ENCODE measurements at places on chromosomes 4 and X.

DNA sequence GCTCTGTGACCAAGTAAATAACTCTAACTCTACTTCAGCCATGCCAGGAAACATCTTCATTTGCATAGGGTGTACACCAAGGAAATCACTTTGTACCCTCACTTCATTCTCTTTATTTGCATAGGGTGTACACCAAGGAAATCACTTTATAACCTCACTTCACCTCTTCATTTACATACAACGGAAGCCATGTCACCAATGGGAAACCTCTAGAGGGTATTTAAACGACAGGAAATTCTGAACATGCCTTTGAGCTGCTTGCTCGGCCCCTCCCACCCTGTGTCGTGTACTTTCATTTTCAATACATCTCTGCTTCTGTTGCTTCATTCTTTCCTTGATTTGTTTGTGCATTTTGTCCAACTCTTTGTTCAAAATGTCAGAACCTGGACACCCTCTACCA, 848.1 kb upstream of the FRG1 start:
- DNase-seq, result peak; percentile 0

DNA sequence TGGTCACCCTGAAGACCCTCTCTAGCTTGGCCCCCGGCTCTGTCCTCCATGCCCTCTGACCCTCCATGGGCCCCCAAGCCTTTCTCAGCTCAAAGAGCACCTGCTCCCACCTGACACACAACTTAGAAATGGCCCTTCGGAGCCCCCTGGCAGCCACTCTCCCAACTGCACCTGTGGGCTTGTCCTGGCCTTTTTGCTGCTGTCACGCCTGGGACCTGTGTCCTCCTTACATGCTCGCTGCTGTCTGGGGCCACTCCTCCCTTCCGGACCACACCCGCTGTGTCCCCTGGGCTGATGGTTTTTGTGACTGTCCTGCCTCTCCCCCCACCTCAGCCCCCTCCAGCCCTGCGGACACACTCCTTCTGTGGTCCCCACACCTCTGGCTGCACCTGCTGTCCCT, 106.2 kb upstream of the AFAP1 start:
- DNase-seq, result no peak

DNA sequence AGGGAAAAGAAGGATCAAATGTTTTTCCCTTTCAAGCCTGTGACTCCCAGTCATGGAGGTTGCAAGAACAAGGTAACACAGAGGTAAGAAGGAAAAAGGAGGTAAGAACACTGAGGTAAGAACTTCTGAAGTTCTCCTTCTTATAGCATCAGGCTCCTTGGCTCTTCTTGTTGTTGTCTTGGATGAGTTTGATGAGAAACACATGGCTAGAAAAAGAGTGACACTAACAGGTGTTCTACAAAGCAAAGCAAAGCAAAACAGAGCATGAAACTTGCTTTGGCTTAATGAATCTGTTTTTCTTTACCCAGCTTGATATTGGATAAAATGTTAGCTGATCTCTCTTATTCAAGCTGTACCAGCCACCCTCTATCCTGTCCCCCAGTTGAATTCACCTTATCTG, 231.2 kb upstream of the F9 start:
- DNase-seq, result no peak

- peak; percentile 37 for DNase-seq
Measured at GRCh38 chr4:60463857-60464502, 736.1 kb upstream of the ADGRL3 start.

GRCh38 chrX:100207331-100208024, 202.6 kb downstream of the PCDH19 start:
- DNase-seq, result no peak

DNA sequence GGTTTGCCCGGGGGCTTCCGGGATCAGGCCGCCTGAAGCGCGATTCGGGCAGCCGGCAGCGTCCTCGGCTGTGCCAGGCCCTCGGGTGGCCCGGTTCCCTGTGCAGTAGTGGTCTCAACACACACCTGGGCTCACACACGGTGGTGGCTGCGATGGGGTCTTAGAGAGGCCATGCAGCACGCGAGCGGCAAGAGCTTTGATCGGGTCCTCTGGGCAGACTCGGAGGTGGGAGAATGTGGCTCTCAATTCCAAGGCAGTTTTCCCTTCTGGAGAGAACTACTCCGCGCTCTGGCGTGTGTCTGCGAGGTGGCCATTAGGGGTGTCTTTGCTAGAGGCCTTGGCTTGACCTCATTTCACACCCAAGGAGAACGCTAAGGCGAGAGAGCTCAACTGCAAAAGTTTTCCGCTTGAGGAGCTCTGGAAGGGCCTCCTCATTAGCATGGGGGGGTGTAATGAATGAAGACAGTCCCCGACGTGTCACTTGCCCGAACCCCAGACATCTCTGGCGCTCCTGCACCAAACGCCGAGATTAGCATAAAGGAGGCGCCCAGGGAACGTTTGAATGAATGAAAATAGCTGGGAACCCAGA, 771 bp upstream of the RBPJ start:
- DNase-seq, result peak; percentile 52

GRCh38 chr4:76213415-76214176, at the start of gene SCARB2:
TSS of gene SCARB2 (minus strand) at chr4:76213824. CDS start at chr4:76213543, 281 bp downstream.
- DNase-seq, result peak; percentile 88

GRCh38 chr4:145709336-145709735, 29.4 kb downstream of the C4orf51 start:
- no peak for DNase-seq

- no peak for DNase-seq
Measured at GRCh38 chr4:10929818-10930217, 245.2 kb upstream of the CLNK start.

DNA sequence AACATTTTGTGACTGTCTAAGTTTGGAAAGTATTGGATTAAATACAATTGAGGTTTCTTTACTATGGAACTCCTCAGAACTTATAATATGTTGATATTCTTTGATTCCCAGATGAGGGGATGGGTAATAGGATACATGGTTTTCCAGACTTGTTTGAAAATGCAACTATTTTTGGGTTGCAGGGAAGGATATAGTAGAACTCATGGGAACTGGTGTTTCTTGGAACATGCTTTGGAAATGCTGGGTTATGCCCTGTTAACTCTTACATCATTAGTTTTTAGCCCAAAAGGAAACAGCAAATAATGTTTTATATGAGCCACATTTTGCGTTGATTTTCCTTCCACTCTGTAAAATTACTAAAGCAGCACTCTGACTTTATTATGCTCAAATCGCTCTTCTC, 41.9 kb downstream of the HPF1 start:
- DNase-seq, result no peak

DNA sequence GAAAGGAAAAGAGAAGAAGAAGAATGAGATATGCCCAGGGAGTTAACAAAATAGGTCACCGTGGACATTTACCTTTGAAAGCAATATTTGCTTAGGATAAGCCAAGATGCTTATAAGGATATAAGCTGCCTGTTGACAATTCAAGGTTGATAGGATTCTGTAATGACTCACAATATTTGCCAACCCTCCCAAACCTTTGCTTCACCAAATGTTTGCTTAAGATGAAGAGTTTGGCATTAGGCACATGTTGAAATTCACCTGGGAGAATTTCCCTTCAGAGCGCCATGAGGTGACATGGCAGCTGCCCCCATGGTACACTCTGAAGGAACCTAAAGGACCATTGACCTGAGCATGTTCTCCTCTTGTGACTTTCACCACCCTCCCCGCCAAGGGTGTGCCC, 4.6 kb downstream of the PALLD start:
- no peak for DNase-seq

DNA sequence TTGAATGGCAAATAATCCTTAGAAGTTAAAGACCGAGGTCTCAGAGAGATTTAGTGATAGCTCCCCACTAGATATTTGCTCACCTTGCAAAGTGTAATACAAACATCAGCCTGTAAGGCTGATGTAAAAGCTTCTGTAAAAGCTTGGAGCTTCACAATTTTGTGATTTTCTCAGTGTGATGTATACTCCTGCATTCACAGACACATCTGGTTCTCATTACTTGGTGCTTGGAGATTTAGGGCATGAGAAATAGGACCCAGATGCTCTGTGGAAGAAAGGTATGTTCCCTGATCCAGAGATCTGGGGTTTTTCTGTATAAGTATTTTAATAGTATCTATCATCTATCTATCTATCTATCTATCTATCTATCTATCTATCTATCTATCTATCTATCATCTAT, 1664.3 kb downstream of the C4orf33 start:
- DNase-seq, result no peak

- DNase-seq, result no peak
Measured at GRCh38 chr4:6446538-6447451, 25.6 kb downstream of the PPP2R2C start.

- no peak for DNase-seq
Measured at GRCh38 chr4:71857713-71858451, 74.0 kb upstream of the GC start.

GRCh38 chr4:88900432-88900831, 156.6 kb downstream of the FAM13A start:
- DNase-seq, result peak; percentile 71

DNA sequence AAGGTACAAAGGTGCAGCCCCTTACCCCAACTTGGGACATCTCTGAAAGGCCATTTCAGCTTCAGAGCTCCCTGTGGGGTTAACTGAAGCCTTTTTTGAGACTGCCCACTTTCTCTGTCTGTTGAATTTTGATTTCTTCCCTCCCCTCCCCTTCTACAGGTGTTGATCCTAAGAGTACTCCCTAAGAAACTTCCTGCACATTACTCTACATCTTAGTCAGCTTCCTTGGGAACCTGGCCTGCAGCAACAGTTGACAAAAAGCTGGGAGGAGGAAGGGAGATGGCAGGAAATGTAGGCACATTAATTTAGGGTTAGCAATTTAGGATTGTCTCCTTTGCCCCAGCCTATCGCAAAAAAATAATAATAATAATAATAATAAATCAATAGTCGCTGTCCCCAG, 1.2 kb upstream of the IDS start:
- no peak for DNase-seq

DNA sequence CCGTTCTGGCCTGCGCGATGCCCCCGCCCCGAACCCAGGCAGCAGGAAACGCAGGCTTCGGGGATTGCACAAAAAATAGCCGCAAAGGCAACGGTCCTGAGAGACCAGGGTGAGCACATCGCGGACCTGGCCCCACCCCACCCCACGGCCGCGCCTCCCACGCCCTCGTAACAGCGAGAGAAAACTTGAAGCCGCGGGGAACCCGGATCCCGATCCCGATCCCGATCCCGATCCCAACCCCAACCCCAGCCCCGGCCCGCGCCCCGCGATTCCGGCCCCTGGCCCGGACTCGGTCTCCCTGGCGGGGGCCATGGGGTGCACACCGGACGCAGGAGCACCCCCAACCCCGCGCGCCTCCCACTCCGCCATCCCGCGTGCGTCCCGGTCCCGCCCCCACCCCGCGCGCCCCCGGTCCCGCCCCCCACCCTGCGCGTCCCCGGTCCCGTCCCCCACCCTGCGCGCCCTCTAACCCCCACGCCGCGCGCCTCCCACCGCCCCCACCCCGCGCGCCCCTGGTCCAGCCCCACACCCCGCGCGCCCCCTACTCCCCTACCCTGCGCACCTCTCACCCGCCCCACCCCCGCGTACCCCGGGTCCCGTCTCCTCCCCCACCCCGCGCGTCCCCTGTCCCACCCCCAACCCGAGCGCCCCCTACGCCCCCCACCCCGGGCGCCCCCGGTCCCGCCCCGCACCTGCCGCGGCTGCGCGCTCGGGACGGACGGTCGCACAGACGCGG, 29.0 kb downstream of the NOP14 start:
- DNase-seq, result peak; percentile 49

DNA sequence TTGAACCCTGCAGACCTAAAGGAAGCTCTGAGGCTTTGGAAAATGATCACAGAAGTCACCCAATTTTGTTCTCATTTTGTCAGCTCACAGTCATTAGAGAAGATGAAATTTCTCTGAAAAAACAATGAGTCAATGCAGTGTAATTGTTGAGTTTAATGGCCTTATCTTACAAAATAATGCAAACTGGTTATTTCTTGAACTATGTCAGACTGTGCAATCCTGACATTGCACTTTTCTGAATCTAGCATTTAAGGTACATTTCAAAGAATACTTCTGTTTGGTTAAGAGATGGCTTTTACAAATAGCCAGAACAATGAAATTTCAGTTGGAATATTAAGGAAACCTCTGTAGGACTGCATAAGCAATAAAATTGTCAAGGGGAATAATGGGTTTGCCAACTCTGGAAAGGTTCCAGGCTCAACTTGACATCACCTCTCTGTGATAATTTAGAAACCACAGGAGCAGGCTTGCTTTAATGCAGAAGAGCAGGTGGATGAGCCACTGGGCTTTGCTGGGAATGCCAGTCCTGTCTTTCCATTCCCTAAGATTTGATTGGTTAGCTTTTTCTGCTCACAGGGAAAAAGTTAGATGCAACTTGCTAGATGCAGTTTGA, 222.8 kb downstream of the FRMPD4 start:
- DNase-seq, result no peak

DNA sequence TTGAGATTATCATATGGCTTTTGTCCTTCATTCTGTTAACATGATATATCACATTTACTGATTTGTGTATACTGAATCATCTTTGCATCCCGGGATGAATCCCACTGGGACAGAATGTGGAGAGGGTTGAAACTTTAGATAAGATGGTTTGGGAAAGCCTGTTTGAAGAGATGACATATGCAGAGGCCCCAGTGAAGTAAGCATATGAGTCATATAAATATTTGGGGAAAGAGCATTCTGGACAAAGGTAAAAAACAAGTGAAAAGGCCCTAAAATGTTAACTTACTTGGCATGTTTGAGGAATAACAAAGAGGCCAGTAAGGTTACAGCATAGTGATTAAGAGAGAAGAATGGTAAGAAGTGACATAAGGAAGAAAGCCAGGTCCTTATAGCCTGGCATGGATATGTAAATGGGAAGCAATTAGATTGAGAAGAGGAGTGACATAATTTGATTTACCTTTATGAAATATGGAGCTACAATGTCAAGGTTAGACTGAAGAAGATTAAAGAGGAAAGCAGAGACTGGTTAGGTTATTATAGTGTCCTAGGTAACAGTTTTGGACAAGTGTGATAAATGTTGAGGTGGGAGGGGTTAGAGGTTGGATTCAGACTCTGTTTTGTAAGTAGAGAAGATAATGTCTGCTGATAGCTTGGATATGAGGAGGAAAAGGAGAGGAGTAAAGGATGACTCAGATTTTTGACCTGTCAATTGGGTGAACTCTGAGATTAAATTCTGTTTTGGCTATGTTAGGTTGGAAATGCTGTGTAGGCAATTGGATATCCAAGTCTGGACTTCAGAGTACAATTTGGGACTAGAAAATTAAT, 54.6 kb upstream of the DRP2 start:
- DNase-seq, result peak; percentile 9

All from choroid plexus epithelial cell (primary cell).